Mucosa of descending colon (tissue), 3 donors: ENCODE measurements at places on chromosomes 6 and 20. TPM values are rescaled to one million over a fixed set of nuclear protein-coding genes. Genes with fewer than 3 reads are reported as not detected.

CDC40 gene
- 19.7 TPM for total RNA-seq

DNA sequence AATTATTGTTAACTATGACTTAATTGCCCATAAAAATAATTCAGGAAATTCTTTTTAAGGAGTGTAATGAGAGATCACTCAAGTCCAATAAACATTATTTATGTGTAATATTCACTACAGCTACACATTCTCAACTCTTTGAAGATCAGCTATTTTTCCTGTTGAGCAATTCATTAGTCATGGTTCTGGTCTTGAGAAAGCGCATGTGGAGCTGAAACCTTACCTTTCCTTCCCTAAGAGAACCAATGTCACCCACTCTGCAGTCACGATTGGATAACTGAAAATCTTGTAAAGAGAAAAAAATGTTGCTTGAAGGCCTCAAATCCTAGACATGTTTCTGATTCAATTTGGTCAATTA lies 736.9 kb upstream of the MARCKS start:
- DNase-seq: no peak

- DNase-seq: no peak
These were observed 2.7 kb downstream of the EPB41L2 start for GRCh38 chr6:131060311-131060710.

- no peak for DNase-seq
These were observed 309.2 kb upstream of the MAP3K7 start for GRCh38 chr6:90896075-90896547.

PSMB9 gene
- total RNA-seq: 108 TPM

CLVS2 gene
- 0.92 TPM for total RNA-seq

GRCh38 chr6:152502421-152503188 lies 134.6 kb downstream of the SYNE1 start:
- no peak for DNase-seq

- no peak for DNase-seq
These were observed 147.4 kb upstream of the SCGN start for GRCh38 chr6:25504661-25505060.

- DNase-seq: no peak
These were observed 451.6 kb downstream of the FRK start for GRCh38 chr6:115609111-115609510.

WFDC5 gene
- total RNA-seq: not detected

DNA sequence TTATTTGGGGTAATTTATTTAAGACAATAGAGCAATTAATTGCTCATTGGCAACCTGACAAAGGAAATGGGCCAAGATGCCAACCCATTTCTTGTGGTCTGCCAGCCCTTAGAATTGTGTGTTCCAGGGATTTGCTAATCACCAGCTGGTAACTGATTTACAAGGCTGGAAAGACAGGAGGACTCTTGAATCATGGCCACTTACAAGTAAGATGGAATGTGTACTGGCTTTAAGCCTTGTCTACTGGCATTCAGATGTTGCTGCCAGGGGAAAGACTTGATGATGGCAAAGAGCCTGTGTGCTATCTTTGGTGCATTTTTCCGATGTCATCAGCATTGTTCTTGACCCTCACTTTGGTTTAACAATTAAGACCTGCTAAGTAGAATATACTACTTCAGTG lies 91.0 kb downstream of the BCKDHB start:
- no peak for DNase-seq

TFAP2A gene
- 0.09 TPM for total RNA-seq

LAMA4 gene
- 15.9 TPM for total RNA-seq

SLC12A5 gene
- not detected for total RNA-seq

GRCh38 chr6:84916704-84917103 lies 152.3 kb upstream of the TBX18 start:
- DNase-seq: no peak

DNA sequence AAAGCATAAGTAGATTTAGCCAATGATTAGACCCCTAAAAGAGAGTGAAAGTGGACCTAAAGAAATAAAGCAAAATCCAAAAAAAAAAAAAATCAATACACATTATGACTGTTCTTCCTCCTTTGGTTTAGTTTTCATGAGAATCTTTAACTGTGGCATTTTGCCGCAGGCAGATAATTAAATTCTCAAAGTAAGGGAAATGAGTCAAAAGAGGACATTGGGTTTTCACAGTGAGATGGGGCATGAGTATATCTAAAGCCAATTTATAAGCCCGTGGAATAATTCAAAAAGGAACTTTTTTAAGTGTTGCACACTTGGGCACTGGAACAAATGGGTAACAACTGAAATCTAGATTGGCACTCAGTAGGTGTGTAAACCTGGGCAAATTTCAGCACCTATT lies 230.3 kb downstream of the PKHD1 start:
- no peak for DNase-seq

OR2B6 gene
- not detected for total RNA-seq

BTNL2 gene
- total RNA-seq: not detected

DNA sequence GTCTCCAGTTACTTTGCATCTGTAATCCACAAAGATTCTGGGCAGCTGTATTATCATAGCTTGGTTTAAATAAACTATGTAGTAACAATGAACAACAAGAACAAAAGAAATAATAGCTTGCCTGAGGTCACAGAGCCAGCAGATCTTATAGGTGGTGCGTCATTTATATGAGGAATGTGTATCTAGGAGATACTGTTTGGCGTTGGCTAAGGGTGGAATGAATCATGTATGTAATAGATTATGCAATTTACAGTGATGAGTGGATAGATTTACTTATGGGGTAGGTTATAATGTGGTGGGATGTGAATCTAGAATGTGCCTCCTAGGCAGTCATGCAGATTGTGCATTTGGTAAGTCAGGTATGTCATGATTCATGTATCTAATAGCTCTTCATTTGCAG lies 42.8 kb downstream of the HNF4A start:
- DNase-seq: no peak

GRCh38 chr6:165644586-165645266 lies 18.3 kb downstream of the PDE10A start:
- no peak for DNase-seq

DNA sequence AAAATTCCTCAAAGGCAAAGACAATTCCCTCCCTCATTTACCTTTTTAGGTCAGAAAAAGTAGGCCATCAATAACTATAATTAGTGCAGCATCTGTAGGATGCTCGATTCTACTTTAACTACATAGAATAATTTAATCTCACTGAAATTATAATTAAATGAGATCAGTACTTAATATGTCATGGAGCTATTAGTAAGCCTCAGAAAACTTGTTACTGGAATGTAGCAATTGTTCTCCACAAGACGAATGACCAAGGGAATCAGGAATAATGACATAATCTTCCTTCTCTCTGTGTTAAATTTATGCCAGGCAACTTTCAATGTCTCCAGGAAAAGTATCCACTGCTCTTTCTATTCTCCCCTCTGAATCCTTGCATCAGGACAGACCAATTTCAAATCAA lies 34.1 kb downstream of the SESN1 start:
- no peak for DNase-seq

MTFR2 gene
- 2.2 TPM for total RNA-seq

CHRNA4 gene
- not detected for total RNA-seq
